ENCODE measurements at places on chromosomes 4 and X.

DNA sequence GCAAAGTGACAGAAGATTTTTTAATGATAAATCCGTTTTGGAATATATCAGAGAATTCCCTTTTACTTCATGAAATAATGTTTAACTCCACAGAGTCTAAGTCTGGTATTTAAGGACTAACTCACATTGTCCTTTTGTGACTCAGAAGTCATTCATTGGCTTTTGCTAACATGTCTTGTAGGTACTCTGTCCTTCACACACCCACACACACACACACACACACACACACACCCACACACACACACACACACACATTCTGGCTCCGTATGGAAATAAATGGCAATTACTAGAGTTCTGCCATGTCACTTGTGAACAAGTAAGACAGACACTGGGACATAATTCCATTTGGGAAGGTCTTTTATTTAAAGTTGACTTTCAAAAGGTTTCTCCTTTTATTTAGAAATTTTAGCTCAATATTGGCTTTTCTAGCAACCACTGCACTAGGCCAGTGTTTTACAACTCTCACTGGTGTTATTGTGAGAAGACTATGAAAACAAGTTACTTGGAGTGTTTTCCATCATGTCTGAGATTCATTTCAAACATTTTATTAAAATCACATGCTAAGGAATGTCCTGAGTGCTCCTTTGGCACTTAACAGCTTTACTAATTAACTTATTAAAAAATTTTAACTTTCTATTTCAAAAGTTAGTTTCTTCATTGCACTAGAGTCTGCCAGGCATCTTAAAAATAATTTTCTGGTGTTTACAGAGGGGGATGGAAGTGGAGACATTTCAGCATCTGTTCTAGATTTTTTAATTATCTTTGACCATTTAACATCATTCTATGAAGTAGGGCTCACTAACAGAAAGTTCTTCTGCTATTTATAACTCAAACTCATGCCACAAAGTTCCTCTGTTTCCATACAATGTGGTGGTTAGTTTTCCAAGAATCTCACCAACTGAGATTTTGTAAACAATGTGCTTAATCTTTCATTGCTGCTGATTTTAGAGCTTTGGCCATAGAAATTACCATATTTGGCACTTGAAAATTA is 240.3 kb upstream of the GPC4 start:
- DNase-seq: no peak

DNA sequence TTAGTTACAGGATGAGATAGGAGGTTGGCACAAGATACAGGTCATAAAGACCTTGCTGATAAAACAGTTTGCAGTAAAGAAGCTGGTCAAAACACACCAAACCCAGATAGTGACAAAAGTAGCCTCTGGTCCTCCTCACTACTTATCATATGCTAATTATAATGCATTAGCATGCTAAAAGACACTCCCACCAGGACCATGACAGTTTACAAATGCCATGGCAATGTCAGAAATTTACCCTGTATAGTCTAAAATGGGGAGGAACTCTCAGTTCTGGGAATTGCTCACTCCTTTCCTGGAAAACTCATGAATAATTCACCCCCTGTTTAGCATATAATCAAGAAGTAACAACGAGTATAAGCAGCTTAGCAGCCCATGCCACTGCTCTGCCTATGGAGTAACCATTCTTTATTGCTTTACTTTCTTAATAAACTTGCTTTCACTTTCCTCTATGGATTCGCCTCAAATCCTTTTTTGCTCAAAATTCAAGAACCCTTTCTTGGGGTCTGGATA is 1254.4 kb downstream of the PCDH7 start:
- no peak for DNase-seq

- DNase-seq: no peak
Measured at GRCh38 chr4:3388471-3389232, 53.1 kb upstream of the HGFAC start.

- DNase-seq: peak; percentile 19
Measured at GRCh38 chr4:128803783-128804182, 5.7 kb upstream of the JADE1 start.

GRCh38 chrX:15215366-15215765 is 54.5 kb downstream of the ASB9 start:
- no peak for DNase-seq

DNA sequence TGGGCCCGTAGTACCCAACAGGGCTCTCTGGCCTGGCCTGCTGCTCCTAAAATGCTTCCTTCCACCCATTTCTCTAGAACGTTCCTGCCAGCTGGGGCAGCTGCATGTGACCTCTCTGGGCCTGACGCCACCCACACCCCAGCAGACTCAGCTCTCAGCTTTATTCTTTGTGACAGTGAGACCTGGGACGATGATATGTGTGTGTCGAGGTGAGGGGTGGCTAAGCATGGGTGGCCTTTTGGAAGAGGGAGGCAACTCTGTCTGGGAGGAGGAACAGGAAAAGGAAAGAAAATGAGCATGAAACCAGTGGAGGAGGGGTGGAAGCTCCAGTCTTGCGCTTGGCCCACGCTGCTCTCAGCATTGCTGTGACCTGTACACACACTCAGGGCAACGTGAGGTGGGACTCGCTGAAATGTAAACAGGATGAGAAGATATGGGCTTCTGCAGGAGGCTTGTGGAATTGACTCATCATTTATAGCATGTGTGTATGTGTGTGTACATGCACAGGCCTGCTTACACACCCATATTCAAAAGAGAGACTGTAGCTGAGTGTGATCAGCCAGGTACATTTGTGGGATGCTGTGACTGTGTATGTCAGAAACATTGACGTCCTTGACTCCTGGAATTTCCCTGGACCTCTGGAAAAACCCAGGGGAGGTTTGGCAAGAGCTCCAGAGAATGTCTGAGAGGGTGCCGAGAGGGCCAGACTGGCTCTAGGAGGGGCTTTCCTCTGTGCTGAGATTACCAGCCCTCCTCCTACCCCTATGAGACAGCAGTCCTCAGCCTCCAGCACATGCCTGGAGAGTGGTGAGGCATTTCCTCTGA is 137.9 kb downstream of the PJA1 start:
- no peak for DNase-seq

DNA sequence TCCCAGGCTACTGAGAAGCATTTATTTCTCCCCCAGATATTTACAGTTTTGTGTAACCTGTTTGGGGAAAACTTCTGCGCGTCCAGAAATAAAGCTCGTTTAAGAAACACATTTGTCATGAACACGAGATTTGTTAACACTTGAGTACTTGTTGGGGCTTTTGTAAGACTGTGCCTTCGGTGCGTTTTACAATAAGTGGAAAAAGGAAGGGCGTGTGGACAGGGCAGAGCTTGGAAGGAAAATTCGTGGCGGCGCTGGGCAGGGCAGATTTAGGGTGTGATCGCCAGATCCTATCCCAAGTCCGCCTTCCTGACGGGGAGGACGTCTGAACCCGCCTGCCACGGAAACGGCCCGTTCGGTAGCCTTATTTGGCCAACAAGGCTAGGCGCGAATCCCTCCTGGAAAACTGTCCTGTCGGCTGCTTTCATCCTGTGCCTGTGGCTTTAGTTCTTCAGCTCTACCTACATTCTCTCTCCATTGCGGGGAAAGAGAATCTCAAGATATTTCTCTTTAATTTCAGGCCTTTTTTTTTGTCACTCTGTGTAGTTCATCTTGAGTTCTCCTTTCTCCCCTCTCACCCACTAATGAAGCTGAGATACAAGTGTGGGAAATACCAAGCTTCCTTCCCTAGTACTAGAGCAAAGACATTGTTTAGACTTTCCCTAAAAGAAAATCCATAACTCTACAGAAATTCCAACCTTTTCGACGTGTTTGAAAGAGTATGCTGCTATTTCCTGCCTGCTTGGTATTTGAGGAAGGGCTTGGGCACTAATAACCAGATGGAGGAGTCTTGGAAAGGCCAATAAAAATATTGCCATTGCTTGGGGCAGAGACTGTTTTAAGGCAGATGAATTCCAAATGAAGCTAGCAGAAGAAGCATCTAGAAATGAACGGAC is 982 bp downstream of the PDLIM5 start:
- peak; percentile 4 for DNase-seq

DNA sequence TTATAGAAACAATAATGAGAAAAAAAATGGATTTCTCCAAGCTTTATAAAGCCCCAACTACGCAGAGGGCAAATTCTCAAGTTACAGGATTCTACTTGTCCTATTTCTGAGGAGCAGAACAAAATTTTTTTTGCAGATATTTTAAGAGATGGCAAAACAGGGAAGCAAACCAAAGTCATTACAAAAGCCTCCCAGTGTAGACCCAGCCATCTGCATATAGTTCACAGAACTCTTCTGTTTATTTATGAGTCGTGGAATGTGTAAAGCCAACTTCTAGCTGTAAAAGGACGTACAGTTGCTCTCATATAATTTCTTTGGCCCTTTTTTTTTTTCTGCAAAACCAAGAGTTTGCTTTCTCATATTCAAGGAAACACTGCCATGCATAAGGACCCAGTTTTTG is 120.4 kb downstream of the PCDH7 start:
- no peak for DNase-seq

DNA sequence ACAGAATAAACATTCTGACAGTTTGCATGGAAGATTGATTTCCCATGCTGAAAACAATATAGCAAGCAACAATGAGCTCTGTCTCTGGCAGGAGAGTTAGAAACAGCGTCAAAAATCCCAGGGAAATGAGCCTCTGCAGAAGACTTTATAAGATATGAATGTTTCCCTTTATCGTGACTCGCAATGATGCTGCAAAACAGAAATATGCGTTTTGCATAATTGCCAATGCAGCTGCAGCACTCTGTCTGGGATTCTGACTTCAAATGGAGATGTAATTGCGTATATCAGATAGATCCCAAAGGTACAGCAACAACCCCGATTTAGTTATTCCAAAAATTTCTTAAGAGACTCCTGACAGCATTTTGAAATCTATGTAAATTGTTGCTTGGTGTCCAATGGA is 702.4 kb upstream of the EPHA5 start:
- DNase-seq: no peak

DNA sequence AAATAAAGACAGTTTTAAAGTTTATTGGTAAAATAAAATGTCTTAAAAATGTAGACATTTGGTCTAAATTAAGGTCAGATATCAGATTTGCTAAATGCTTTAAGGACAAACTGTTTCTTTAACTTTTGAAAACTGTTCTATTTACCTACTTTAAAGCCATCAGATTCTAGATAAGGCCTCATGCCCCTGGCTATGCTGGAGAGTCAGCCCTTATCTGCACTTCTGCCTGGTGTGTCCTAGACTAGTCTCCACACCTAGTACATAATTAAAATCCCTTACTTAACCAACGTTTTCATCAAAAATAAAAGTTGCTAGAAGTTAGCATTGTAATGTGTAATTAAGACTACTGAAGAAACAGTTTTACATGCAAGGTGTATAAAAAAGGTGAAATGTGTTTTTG is 25.6 kb downstream of the HSD17B11 start:
- no peak for DNase-seq

GRCh38 chr4:60117726-60118323 is 1082.3 kb upstream of the ADGRL3 start:
- no peak for DNase-seq

- DNase-seq: no peak
Measured at GRCh38 chr4:16202598-16202997, 23.7 kb downstream of the TAPT1 start.

DNA sequence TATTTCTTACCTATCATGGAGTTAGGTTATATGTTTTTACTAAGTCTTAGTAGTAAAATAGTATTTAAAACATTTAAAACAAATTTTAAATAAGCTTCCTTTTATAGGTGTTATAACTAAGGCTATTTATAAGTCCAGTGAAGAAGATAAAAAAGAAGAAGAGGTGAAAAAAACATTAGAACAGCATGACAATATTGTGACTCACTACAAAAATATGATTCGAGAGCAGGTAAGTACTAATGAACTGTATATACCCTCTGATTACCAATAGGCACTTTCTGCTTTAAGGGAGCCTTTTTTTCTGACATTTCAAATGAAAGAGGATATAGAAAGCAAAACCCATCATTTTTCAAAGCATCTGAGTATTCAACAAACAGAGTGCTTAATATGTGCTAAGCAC is 76.6 kb downstream of the USO1 start:
- no peak for DNase-seq

DNA sequence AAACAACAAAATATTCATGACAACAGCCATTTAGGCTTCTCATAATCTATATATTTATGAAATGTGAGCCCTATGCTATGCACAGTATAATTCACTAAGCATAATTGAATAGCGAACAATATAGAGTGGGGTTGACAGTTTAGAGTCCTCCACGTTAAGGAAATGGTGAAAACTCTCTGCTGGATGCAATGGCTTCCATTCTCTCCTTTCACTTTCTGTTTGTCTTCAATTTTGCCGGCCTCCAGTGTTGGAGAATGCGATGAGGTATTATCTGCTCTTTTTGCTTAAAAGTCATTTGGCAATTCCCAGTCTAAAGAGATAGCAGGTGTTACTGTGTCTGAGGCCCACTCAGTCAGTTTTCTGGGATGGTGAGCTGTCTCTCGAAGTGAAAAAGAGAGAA is 52.1 kb downstream of the NPY5R start:
- no peak for DNase-seq

- DNase-seq: no peak
Measured at GRCh38 chrX:50442426-50443116, 28.1 kb downstream of the DGKK start.

GRCh38 chr4:127148165-127148564 is 484.6 kb upstream of the INTU start:
- DNase-seq: no peak

- no peak for DNase-seq
Measured at GRCh38 chrX:19515615-19516105, 352 bp upstream of the MAP3K15 start.

DNA sequence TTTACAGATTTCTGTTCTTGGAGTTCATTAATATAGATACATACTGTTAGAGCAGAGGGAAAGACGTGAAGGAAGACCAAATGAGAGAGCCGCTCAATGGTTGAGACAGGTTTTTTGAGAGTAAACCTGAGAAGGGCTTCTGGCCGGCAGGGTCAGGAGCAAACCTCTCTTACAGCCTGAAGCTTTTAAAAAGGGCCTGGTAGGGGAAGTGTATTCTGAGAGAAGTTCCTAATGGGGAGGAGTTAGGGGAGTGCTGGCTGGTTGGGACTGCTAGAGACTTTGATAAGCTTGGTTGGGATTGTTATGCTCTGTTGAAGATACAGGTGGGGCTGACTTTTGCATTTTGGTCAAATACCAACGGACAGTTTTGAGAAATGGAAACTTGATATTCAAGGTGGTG is 186.8 kb upstream of the PABPC4L start:
- no peak for DNase-seq

DNA sequence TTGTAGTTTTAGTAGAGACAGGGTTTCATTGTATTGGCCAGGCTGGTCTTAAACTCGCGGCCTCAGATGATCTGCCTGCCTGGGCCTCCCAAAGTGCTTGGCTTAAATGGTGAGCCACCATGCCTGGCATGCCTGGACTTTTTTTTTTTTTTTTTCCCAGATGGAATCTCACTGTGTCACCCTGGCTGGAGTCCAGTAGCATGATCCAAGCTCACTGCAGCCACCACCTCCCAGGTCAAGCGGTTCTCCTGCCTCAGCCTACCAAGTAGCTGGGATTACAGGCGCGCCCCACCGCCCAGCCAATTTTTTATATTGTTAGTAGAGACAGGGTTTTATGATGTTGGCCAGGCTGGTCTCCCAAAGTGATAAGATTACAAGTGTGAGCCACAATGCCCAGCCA is 8.4 kb downstream of the UBE2K start:
- no peak for DNase-seq

GRCh38 chr4:184012937-184013336 is 107.8 kb downstream of the STOX2 start:
- no peak for DNase-seq

GRCh38 chr4:108393890-108394472 is 225.2 kb upstream of the LEF1 start:
- DNase-seq: no peak

GRCh38 chr4:7844594-7844991 is 95.1 kb downstream of the AFAP1 start:
- DNase-seq: no peak

GRCh38 chrX:82127228-82128123 is 925.6 kb downstream of the SH3BGRL start:
- DNase-seq: no peak
